Activated gamma-delta T cell (primary cell): ENCODE measurements at places on chromosomes 3 and 15.

DNA sequence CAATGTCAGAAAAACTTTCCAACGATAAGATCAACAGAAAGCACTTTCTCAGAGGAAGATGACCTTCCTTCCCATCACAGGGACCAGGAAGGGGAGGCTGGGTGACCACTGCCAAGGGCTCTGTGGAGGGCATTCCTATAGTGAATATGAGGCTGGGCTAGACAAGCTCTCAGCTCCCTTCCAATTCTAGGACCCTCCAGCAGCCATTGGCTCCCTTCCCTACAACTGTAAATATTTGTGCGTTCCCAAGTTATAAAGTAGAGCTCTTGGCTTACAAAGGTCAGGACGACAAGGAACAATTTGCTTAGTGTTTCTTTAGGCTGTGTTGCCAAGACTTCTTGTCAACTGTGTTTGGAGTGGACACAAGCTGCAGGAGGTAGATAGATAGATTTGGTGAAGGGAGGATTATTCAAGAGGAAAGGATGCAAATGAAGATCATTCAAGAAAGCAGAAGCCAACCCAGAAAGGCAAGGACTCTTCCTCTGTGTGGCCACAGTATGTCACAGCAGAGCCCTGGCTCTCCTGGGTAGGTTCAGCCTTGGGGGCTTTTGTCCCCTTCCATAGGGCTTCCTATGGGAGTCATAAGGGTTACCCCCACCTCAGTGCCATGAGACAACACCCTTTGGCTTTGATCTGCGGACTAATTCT is 223.6 kb upstream of the TLE3 start:
- DNase-seq = no peak

DNA sequence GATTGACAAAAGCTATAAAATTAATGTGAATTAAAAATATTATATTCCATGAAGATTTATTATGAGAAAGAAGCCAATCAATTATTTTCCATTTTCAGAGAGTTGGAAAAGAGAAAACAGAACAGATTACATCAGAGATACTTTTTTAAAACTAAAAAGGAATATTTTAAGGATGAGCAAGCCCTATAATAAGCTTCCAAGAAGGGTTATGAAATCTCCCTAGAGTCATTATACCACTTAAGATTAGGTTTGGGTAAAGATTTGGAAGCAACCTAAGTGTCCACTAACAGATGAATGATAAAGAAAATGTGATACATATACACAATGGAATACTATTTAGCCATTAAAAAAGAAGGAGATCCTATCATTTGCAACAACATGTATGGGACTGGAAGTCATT is 51.6 kb upstream of the FSIP1 start:
- DNase-seq = no peak

GRCh38 chr15:31407376-31407775 is 80.7 kb downstream of the KLF13 start:
- no peak for DNase-seq

DNA sequence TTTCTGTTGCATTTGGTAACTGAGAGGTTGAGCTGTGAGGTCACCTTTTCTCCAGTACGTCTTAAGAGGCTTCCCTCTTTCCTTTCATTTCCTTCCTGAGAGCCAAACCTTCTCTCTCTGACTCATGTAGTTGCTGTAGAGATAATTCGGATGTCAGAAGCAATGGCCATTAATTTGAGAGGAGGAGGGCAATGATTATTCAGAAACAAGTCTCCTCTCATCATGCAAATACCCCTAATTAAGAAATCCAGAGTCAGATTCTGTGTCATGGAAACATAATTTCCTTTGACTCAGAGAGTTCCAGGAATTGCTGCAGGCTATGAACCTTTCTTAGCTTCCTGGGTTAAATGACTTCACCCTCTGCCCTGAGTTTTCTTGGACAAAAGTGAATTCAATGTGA is 59.0 kb upstream of the GSK3B start:
- DNase-seq = no peak

GRCh38 chr3:48428572-48429316 is 1.1 kb downstream of the PLXNB1 start:
- no peak for DNase-seq

DNA sequence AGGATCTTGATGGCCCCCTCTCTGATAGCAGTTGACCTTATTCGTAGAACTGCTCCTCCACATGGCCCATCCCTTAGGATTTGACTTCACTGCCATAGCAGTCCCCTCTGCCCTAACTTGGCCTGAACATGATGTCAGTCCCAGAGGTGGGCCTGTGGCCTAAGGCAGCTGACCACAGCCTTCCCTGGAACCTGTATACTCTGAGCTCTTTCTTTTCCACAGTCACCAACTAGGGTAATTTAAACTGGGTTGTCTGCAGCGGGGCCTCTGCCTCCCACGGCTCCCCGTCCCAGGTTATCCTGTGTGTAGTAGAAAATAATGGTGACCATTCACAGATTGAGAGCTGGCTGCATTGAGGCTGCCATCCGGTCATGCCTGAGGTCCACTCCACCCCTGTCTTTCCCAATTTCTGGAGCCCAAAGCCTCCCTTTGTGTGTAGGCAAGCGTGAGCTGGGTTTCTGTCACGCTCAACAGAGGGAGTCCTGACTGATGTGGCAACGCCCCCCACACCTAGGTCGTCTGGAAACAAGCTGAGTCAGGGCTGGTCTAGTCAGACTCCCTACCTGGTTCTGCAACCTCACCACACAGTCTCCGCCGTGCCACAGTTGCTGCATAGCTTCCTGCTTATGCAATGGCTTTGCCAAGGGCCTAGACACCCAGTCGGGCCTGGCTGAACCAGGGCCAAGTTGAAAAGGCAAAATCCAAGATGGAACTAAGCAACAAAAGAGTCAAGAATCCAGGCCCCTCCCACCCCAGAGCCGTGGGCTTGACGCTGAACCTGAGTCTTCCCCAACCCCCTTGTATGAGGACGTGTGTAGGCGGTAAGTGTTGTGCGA is 284.5 kb downstream of the XXYLT1 start:
- DNase-seq = no peak

DNA sequence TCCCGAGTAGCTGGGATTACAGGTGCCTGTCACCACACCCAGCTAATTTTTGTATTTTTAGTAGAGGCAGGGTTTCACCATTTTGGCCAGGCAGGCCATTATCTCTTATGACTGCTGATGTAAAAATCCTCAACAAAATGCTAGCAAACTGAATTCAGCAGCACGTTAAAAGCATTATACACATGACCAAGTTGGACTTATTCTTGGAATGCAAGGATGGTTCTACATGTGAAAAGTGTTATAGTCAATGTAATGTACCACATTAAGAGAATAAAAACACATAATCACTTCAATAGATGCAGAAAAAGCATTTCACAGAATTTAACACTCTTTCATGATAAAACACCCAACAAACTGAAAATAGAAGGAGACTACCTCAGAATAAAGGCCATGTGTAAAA is 20.2 kb downstream of the RNF13 start:
- DNase-seq = no peak

DNA sequence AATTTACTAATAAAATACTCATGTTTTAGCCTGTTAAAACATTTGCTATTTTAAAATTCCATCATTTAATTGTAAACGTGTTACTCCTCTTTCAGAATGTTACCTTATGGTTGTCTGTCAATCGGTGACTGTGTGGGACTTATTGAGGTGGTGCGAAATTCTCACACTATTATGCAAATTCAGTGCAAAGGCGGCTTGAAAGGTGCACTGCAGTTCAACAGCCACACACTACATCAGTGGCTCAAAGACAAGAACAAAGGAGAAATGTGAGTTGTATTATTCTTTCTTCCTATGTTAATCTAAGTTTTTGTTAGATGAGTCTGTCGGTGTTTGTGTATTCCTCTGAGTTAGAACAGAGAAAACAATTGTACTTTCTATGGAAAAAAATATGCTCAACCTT is 21.7 kb downstream of the KCNMB3 start:
- no peak for DNase-seq

DNA sequence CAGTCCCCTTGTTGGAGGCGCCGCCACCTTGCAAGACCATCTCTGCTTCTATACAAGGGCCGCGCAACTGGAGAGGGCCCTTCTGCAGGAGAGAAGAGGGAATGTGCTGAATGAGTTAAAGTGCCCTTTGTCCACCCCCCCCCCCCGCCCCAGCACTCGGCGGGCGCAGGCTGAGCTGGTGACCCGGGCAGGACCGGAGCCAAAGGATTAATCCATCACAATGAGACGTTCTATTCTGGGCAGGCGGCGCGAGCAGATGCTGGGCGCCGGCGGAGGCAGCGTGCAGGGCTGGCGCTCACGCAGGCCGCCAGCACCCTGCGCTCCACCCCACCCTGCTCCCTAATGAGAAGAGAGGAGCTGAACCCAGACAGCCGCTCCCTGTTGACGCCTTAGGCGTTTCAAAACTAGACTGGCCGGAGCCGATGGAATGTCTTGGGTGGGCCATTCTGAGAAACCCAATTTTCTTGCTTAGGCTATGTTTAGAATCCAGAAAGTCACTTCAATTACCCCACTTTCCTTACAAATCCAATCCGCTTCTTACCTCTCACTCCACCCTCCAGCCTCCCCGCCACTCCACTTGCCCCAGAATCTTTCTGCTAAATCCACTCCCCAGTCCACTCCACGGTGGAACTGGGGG is 32.9 kb downstream of the GJD2 start:
- no peak for DNase-seq

DNA sequence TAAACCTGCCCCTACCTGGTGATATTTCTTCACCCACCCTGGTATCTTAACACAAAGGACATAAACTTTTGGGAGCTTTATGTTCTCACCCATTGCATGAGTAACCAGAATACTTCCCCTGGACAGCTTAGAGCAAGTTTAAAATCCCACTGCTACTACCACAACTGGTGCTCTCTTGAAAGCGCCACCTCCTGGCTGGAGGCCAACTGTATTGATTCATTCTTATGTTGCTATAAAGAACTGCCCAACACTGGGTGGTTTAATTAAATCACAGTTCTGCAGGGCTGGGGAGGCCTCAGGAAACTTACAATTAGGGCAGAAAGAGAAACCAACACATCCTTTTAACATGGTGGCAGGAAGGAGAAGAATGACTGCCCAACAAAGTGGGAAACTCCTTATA is 592.4 kb downstream of the EPHA3 start:
- DNase-seq = no peak

GRCh38 chr3:10503217-10503796 is 2.1 kb downstream of the ATP2B2 start:
- DNase-seq = no peak
